Activated T-helper 9 cell treated with anti-CD3 and anti-CD28 coated beads, Interleukin-2, amount 50 U/mL, for 16 hours (primary cell): ENCODE measurements at places on chromosomes 16 and 17.

GRCh38 chr16:81551821-81552304 is 107.3 kb downstream of the CMIP start:
- DNase-seq: no peak

DNA sequence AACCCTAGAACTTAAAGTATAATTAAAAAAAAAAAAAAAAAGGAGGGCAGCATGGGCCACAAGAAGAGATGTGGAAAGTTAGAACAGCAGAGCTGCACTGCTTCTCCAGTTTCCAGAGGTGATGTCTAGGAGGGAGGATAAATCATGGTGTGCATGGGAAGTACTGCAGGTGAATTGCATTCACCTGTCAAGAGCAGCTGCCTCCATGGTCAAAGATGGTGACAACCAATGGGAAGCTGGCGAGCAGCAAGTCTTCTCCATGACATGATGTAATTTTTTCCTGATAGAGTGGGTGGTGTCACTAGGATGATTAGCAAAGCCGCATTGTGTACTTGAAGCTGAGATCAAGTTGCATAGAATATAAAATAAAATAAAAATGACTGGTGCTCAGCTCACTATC is 95.6 kb upstream of the HS3ST4 start:
- DNase-seq: no peak

- DNase-seq: no peak
Observed at GRCh38 chr17:13421581-13422130, 180.1 kb downstream of the HS3ST3A1 start.

GRCh38 chr17:74354123-74354522 is 7.5 kb downstream of the BTBD17 start:
- DNase-seq: peak; percentile 21
